ENCODE measurements at places on chromosomes 4 and X.

DNA sequence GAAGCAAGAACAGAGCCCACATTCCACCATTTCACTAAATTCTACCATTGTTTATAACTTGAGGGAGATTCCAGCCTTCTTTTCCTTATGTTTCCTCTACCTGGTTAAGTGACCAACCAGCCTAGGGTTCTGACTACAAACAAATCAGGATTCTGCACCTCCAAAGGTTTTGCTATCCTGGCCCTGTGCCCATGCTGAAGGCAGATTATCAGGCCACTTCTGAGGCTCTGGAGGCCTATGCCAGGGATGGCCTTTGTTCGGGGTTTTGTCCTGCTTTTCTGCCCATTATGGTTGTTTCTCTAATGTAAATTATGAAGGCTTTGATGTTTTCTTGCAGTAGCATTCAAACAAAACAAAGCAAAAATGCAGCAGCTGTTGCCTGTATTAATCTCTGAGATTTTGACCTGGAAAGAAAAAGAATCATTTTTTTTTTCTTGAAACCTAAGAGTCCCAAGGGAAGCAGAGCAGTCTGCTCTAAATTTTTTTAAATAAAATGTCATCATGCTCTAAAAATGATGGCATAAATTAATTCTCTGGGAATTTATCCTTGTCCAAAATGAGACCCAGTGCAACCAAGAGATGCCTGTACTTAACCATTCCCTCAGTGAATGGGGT is 55.6 kb downstream of the RNF150 start:
- DNase-seq = no peak

DNA sequence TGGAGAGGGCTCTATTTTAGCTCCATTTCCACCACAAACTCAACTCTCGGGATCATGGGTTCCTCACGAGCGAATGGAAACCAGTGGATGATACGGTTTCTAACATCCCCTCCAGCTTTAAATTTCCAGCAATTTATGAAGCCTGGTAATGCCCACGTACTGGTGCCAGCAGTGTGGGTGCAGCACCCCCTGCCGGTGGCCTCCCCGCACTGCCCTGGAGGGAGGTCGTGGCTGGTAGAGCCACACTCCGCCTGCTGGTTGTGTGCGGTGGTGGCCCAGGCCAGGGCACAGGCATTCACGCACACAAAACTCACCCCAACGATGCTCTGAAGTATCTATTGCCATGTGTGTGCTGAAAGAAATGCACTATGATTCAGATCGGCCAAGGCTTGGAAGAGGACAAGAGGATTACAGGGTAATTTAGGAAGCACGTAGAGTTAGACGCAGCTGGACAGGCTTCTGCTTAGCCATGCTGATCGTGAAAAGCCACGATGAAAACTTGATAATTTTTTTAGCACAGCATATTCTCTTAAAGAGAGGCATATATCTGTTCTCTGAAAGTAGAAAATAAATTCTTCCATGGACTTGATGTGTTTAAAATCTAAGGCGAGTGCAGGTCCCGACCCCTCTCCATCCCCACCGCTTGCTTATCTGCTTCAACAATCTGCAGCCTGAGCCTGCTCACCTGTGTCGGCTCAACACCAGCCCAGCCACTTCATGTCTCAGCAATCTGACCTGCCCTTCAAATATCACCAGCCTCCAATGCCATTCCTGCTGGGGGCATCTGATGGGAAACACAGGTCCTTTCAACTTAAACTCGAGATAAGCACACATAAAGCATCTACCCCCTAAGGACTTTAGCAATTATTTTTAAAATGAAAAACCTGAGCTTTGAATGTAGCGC is 59.1 kb downstream of the SCD5 start:
- DNase-seq = peak; percentile 86

DNA sequence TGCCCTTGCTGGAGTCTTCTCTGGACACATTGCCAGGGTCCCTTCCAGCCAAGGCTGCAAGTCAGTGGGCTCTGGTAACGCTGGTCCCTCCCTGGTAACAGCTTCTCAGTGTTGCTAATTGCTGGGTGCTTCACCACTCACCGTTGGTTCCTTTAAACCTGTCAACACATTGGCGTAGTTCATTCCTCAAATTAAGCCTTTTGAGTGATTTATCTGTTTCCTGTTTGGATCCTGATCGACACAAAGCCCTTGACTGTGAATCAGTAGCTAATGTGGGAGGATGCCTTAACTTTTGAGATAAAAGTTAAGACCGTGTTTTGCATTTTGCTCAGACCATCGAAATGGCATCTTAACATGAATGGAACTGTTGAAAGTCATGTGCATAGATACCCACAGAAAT is 125.9 kb downstream of the AMELX start:
- no peak for DNase-seq

DNA sequence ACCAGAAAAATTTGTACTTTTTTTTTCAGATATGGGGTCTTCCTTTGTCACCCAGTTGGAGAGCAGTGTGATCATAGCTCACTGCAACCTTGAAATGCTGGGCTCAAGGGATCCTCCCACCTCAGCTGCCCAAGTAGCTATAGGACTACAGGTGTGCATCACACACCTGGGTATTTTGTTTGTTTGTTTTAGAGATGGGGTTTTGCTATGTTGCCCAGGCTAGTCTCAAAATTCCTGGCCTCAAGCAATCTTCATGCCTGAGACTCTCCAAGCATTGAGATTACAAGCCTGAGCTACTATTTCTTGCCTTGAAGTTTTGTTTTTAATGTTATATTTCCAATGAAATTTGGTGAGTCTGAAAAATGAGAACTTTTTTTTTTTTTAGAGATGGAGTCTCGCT is 847.8 kb downstream of the TRIML1 start:
- no peak for DNase-seq

DNA sequence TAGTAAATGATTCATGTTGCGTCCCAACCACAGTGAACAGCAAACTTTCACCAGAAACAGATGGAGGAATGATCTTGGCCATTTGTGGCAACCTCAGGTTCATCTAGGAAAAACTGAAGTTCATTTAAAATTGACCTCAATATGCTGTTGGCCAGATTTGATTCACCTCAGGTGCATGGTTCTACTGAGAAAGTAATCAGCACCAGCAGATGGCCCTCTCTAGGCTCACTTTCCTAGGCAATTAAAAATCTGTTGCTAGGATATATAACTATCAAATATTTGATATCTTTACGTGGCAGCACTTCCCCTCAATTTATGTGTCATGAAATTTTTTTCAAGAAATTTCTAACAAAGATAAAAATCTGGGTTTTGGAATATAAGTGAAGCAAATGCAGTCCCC is 344.7 kb downstream of the GALNTL6 start:
- no peak for DNase-seq

DNA sequence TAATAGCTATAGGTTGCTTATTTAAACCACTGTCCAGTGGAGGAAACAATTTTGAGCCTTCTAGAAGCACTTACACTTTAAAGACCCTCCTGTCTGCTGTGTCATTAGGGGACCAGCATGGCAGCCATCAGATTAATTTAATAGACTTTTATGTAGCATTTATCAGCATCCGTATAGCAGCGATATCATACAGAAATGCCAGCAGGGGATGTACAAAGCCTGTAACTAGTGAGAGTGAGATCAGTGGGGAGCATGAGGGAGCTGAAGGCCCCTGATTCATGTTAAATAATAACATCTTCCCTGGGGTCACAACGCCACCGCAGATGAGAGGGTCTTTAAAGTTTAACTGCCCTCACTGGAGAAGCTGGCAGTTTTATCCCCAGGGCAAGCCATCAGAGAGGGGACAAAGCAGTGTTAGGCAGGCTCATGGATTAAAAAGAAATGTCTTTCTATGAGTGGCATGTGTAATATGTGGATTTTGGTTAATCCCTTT is 144.7 kb downstream of the PDGFRA start:
- no peak for DNase-seq

DNA sequence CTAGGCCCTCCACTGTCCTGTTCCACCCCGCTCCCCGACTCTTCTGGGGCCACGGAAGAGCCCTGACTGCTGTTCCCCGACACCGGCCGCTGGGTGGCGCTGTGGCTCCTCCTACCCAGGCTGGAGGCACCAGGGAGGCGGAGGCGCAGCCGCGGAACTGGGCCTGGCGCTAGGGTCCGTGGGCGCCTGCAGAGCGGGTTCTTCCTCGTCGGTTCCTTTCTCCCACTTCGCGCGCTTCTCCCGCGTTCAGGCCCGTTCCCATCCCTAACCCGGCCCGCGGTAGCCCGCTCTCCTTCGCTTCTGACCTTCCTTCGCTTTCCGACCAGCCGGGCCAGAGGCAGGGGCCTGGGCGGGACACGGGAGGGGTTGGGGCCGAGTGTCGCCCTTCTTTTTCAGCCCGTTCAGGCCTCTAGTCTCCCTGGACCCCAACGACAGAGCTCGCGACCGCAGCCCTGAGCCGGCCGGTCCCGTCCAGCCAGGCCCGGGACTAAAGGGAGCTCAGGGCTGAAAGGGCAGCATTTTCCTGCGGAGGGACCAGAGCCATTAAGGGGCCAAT is 34.3 kb downstream of the NALF2 start:
- DNase-seq = peak; percentile 79

- DNase-seq = no peak
Observed at GRCh38 chr4:158461336-158461735, 60.3 kb upstream of the RXFP1 start.

GRCh38 chrX:17053502-17053901 is 107.0 kb downstream of the REPS2 start:
- no peak for DNase-seq

- no peak for DNase-seq
Observed at GRCh38 chrX:141180851-141181250, 3.9 kb upstream of the LDOC1 start.

- no peak for DNase-seq
Observed at GRCh38 chr4:154586296-154587033, 4.1 kb downstream of the FGA start.

GRCh38 chrX:6679988-6680387 is 145.1 kb upstream of the VCX3A start:
- no peak for DNase-seq

DNA sequence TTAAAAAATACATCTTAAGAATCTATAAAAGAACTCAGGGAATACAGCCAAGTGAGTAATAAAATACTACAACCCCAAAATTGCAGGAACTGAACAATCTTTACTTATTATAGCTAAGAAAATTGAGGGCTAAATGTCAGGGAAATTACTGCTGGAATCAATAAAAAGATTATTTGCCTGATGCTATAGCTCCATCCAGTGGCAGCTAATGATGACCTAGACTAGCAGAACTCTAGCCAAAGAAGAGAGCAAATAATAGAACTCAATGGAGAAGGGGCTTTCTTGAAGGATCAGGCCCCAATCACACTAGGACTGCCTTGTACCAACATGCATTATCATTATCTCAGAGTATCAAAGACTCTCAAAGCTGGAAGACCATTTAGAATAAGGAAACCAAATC is 85.0 kb upstream of the FAM241A start:
- no peak for DNase-seq

GRCh38 chr4:162682651-162683050 is 484.0 kb downstream of the NAF1 start:
- no peak for DNase-seq

- no peak for DNase-seq
Observed at GRCh38 chrX:6149060-6149872, 79.4 kb downstream of the NLGN4X start.

- peak; percentile 39 for DNase-seq
Observed at GRCh38 chr4:127997534-127998388, 32.6 kb downstream of the ABHD18 start.

DNA sequence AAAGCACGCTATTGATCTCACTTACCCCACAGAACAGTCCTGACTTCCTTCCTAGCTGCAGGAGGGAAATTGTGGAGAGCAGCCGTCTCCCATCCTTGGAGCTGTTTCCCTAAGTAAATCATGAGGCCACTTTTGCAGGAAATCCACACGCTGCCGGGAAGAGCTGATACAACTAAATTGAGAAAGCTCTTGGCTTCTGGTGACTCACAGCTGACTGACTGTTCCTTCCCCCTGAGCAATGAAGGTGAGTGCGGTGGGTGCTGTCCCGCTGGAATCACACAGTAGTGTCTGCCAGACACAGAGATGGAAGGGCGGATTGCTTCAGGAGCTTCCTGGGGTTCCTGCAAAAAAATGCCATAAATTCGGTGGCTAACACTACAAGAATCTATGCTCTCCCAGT is 268.9 kb downstream of the ASMT start:
- DNase-seq = no peak

DNA sequence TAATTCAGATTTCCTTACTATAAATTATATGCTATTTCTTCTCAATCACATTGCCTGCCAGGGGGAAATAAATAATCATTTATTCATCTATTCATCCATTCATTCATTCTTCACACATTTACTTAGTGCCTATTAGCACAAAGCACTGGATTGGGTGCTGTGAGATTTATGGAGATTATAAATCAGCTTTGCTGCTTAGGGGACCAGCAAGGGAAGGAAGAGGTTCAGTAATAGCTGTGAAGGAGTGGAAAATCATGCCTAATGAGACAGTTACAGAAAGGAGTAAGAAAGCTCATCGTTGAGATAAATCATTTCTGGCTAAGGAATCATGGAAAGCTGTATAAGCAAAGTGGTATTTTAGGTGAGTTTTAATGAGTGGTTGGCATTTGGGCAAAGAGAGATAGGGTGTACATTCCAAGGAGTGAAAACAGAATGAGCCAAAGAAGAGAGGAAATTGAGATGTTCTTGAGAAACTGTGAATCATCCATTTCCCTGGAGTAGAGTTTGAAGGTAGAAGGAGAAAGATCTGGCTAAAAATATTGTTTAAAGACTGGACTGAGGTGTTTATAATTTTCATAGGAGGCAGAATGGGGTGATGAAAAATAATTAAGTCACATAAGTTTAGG is 9.6 kb downstream of the ARSJ start:
- DNase-seq = no peak

DNA sequence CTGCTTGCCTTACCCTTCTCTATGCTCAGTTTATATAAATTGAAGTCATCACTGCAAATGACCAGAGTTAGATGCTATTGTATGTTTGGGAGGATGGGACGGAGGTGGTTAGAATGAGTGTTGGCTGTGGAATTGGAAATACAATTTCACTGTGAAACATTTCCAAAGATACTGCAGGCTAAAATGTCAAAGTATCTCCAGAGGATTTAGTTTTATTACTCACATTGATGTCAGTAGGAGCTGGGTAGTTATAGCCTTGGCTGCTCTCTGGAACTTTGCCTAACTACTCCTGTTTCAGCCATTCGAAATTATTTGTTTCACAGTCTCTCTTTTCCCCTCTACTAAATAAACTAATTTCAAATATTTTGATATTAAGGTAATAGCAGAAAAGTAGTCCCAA is 92.6 kb upstream of the PPP3CA start:
- no peak for DNase-seq

- DNase-seq = no peak
Observed at GRCh38 chr4:15414551-15415091, 13.2 kb upstream of the C1QTNF7 start.
